Stimulated activated CD8-positive, alpha-beta memory T cell treated with anti-CD3 and anti-CD28 coated beads, Interleukin-12 subunit alpha, Interleukin-12 subunit beta, amount 100 ng/mL, for 1 hour (primary cell): ENCODE measurements at places on chromosomes 11 and 22.

GRCh38 chr11:88179971-88180629 lies 4.9 kb upstream of the RAB38 start:
- DNase-seq: no peak

GRCh38 chr11:100536979-100537378 lies 150.1 kb upstream of the ARHGAP42 start:
- no peak for DNase-seq

DNA sequence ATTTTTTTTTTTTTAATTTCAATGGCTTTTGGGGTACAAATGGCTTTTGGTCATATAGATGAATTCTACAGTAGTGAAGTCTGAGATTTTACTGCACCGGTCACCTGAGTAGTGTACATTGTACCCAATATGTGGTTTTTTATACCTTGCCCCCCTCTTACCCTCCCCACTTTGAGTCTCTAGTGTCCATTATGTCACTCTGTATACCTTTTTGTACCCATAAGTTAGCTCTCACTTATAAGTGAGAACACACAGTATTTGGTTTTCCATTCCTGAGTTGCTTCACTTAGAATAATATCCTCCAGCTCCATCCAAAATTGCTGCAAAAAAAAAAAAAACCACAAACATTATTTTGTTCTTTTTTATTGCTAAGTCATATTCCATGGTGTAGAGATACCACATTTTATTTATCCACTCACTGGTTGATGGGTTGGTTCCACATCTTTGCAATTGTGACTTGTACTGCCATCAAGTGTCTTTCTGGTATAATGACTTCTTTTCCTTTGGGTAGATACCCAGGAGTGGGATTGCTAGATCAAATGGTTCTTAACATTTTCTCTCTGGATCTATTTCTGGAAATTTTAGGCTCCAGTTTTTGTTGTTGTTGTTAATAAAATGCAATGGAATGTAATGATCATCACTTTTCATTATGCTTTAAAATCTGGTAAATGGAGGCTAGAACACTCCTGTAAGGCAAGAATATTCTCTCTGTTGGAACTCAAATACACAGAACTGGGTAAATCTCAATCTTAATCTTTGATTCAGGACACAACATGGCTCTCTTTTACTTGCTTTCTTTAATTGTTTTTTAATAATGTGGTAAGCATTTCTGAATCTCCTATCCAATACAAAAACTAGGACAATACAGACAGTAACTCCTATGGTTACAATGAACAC lies 10.3 kb downstream of the NEAT1 start:
- no peak for DNase-seq

DNA sequence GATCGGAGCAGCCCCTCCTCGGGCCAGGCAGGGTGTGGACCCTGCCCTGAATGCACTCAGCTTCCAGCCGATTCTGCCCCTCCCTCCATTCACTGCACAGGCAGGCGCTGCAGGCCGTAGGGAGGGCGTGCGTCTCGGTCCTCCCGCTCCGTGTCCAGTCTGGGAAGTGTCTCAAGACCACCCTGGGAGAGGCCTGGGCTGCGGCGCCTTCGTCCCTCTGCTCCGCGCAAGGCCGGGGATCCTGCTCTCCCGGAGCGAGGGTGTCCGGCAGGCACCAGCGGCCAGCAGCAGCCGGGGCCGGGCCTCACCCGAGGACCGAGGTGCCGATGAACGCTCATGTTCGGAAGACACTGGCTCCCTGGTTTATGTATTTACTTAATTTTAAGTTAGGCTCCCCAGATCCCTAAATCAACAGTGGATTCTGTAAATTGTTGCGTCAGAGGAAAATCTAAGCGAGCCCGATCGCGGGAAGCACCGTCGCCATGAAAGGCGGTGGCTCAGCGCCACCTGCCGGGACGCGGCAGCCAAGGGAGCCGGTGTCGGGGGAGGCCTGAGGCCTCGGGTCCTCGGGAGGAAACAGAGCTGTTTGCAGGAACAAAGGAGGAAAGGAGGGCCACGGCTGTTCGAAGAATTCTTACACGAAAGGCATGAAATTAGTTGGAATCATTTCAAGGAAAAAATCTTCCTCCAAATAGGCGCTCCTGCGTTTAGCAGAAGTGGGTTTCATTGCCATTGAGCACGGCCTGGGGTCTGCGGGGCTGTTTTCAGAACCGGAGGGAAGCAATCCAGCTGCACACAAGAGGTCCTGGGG lies 195.3 kb downstream of the BRD1 start:
- DNase-seq: no peak

DNA sequence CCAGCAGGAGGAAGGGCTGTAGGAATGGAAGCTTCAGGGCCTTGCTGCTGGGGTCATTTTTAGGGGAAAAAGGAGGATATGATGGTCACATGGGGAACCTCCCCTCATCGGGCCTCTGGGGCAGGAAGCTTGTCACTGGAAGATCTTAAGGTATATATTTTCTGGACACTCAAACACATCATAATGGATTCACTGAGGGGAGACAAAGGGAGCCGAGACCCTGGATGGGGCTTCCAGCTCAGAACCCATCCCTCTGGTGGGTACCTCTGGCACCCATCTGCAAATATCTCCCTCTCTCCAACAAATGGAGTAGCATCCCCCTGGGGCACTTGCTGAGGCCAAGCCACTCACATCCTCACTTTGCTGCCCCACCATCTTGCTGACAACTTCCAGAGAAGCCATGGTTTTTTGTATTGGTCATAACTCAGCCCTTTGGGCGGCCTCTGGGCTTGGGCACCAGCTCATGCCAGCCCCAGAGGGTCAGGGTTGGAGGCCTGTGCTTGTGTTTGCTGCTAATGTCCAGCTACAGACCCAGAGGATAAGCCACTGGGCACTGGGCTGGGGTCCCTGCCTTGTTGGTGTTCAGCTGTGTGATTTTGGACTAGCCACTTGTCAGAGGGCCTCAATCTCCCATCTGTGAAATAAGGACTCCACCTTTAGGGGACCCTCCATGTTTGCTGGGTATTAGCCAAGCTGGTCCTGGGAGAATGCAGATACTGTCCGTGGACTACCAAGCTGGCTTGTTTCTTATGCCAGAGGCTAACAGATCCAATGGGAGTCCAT lies 14.1 kb downstream of the IL10RA start:
- no peak for DNase-seq

- DNase-seq: no peak
These were observed 23.3 kb downstream of the ARHGEF17 start for GRCh38 chr11:73331138-73331916.

DNA sequence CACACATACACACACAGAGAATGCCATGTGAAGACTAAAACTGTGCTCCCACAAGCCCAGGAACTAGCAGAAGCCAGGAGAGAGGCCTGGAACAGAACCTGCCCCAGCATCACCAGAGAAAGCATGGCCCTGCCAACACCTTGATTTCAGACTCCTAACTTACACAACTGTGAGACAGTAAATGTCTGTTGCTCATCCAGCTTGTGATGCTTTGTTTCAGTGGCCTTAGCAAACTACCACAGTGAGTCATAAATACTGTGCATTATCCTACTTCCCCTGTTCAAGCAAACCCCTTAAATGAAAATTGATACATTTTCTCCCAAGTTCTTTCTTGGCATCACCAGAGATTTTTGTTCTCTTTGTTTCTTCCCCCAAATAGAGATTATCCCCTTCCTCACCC lies 1539.4 kb upstream of the TENM4 start:
- no peak for DNase-seq

DNA sequence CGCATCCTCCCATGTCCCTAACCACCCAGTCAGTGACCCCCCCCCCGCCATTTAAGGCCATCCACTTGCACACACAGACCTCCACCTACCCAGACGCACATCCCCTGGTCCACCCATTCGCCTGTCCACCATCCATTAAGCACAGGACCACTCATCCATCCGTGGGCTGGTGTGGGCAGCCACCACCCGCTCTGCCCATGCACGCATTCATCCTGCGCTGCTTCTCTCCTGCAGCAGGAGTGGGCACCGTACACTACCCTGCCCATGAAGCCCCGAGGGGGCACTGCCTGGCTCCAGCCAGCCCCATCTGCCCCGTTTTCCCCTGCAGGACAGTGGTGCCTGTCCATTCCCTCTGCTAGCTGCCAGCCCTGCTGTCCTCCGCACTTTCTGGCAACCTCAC lies 3.9 kb upstream of the SLC16A8 start:
- no peak for DNase-seq

- DNase-seq: no peak
These were observed 7.0 kb upstream of the KCNE3 start for GRCh38 chr11:74474316-74474715.

GRCh38 chr11:71145368-71145767 lies 107.0 kb downstream of the SHANK2 start:
- no peak for DNase-seq

DNA sequence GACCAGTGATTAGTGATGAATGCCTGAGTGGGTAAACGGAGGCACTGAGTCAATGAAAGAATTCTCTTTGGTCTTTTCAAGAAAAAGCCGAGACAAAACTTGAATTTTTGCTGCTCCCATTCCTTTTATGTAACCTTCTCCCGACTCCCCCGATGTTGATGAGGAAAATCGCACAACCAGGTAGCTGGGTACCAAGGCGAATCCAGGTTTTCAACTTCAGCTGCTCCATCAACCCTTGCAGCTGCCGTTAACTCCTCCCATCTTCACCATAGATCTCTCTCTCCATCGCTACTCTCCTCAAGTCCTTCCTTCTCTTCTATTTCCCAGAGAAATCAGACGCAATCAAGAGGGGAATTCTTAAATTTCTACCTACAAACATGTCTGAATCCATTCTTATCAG lies 611 bp upstream of the USP2 start:
- no peak for DNase-seq

GRCh38 chr11:64553554-64554201 lies 37.3 kb upstream of the SLC22A12 start:
- DNase-seq: peak; percentile 27
